ENCODE measurements at places on chromosomes 2 and 18.

- no peak for DNase-seq
Observed at GRCh38 chr2:30287857-30288513, 56.7 kb downstream of the LBH start.

GRCh38 chr2:4674007-4674406 lies 970.6 kb downstream of the DCDC2C start:
- DNase-seq, result no peak

DNA sequence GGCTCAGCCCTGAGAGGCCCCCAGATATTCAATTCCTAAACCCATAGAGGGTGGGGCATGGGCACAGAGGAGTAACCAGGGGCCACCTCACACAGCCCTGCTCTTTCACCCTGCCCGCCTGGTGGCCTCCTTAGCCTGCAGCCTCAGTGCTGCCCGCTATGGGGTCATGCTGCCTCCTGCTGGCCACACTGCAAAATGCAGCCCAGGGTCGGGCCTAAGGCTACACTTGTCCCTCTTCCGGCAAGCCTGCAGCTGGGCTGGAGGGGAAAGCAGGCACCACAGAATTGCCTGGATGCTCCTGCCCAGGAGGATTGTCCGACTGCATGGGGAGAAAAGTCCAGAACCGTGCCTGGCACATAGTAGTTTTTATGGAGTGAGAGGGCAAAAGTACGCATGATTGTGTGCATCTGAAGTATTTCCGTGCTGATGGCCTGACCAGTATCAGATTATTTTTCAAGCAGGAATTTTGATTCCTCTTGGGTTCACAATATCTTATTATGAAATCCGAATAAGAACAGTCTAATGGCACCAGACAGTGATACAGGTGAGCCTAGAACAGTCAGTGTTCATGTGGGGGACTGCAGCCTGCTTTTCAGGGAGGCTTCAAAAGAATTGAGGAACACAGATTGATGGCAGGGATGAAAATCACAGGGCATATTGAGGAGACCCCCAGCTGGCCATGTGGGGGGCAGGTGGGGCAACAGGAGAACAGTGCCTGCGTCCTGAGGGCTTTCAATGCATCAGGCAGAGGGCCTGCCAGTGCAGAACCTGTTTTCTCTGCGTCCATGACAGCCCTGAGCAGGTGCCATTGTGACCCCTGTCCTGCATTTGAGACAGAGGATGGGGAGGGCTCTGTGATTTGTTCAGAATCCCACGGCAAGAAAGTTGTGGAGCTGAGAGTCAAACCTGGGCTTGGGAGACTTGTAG lies 51.2 kb upstream of the ALPP start:
- DNase-seq, result peak; percentile 79

DNA sequence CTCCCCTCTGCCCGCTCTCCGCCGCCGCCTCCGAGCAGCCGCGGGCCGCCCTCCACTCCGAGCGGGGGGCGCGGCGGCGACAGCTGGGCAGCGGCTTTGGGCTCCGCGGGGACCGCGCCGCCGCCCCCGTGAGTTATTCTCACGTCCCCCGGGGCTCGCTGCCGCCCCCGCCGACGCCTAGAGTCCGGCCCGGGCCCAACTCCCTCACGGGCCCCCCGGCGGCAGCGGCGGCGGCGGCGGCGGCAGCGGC lies 645 bp downstream of the MIB1 start:
- no peak for DNase-seq

- DNase-seq, result no peak
Observed at GRCh38 chr2:145897151-145897550, 1377.2 kb upstream of the ZEB2 start.

- DNase-seq, result no peak
Observed at GRCh38 chr2:40471866-40472265, 20.0 kb upstream of the SLC8A1 start.

- no peak for DNase-seq
Observed at GRCh38 chr2:64825831-64826491, 163.2 kb upstream of the SLC1A4 start.

- no peak for DNase-seq
Observed at GRCh38 chr2:29731948-29732347, 189.4 kb downstream of the ALK start.

DNA sequence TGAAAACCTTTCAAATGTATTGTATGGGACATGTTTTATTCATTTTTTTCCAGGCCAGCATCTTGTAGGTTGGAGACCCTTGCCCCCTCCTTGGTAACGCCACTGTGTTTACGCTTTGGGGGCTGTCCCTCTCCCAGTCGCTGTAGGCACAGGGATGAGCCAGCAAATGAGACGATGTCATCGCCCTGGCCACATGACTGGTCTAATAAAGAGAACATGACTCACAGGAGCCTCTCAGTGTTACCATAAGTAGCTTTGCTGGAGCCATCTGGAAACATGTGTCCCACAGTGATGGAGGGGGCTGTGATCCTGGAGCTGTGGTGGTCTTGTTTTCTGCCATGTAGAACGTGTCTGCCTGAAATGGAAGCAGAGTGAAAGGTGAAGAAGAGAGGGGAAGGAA lies 78.9 kb downstream of the CD8B2 start:
- no peak for DNase-seq

DNA sequence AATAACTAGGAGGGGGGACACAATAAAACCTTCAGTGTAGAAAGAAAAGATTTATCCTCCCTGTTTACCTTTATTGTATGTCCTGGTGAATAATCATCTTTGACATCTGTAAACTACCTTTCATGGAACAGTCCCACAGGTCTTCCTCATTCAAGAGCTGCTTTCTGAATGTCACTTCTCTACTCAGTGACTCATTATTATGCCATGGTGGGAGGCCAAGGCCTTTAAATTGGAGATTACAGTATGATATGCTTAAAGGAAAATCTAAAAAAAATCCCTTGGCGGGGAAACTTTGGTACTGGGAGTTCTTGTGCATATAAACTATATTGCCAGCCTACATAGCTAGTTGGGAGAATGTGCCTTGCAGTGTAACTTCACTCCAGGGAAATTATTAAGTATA lies 713.0 kb downstream of the TDRD15 start:
- no peak for DNase-seq

GRCh38 chr2:74515981-74516633 lies 1.9 kb downstream of the TLX2 start:
- peak; percentile 74 for DNase-seq

DNA sequence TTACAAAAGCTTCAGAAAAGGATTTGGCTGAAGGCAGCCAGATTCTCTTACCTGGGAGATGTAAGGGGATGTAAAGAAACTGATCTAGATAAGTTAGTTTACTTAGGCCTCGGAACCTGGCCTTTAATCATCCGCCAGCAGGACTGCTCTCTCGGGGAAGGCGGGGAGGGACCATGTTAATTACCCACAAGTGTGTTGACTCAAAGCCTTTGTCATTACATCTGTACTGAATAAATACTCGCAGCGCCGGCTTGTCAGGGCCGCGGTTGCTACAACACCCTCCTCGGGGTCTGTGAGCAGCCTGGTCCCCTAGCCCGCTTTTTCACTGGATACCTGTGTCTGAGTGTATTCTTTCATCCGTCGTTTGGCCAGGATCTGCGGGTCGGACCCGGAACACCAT lies 6.7 kb downstream of the CHMP3 start:
- no peak for DNase-seq

- DNase-seq, result peak; percentile 66
Observed at GRCh38 chr2:85353876-85354285, 447 bp downstream of the RETSAT start.

DNA sequence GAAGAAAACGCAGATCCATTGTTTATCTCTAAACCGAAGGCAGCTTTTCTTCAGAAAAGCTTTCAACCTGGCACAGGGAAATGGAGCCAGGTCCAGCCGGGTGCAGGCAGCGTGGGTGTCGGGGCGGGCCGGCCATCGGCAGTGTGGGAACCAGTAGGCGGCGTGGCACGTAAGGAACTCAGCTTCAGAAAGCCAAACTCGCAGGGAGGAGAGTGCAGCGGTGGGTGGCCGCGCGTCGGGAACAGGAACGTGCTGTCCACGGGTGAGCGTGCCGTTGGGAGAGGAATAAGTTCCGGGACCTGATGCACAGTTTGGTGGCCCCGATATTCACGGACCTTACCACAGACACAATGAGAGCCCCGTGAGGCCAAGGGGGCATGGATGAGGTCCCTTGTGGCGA lies 270.4 kb downstream of the TWIST2 start:
- no peak for DNase-seq

DNA sequence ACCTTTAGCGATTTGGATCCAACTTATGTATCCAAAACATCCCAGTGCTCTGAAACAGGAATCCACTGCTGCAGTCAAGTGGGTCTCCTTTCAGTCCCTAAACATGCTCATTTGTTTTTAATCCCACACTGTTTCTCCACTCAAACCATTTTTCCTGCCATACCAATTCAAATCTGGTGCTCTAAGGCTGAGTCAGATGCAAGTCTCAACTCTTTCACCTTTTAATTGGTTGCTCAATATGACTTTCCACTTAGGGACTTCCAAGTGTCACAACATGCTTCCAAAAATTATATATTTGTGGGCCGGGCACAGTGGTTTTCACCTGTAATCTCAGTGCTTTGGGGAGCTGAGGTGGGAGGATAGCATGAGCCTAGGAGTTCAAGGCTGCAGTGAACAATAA lies 113.4 kb upstream of the TANK start:
- DNase-seq, result no peak

DNA sequence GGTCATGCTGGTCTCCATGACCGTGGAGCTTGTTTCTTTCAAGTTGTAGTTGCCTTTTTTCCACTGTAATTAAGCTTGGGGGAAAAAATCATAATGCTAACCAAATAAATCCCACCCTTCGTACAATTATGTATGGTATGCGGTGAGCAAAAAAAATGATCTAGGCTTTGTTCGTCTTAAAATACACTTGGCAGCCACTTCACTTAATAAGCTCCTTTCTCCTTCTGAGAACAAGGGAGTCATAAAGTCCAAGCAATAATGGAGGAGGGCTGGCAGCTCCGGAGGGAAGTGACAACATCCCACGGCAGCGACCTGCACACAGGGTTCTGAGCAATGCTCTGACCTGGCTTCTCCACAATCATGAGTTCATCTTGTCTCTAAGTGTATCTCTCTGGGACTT lies 91.2 kb upstream of the KLHL29 start:
- DNase-seq, result no peak

- DNase-seq, result no peak
Observed at GRCh38 chr2:58140508-58141072, 94.0 kb downstream of the VRK2 start.

- no peak for DNase-seq
Observed at GRCh38 chr2:200146501-200146900, 160.0 kb upstream of the SPATS2L start.

GRCh38 chr18:73626859-73627258 lies 520.8 kb downstream of the FBXO15 start:
- DNase-seq, result no peak

DNA sequence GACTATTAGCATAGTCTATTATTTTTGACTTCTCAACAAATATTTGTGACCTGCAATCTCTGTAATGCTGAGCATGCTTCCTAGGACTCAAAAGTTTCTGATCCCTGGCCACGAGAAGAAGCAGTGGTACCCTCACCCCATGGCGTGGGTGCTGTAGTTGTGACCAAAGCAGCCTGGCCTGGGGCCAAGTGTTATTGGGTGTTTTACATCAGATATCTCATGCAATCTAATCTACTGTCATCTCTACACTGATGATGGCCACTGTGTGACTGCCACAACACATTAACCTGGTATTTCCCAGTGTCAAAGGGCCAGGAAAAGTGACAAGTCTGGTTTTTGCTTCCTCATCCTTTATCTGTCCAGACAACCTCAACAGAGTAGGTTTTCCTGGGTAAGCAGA lies 80.8 kb upstream of the WIPF1 start:
- DNase-seq, result no peak

DNA sequence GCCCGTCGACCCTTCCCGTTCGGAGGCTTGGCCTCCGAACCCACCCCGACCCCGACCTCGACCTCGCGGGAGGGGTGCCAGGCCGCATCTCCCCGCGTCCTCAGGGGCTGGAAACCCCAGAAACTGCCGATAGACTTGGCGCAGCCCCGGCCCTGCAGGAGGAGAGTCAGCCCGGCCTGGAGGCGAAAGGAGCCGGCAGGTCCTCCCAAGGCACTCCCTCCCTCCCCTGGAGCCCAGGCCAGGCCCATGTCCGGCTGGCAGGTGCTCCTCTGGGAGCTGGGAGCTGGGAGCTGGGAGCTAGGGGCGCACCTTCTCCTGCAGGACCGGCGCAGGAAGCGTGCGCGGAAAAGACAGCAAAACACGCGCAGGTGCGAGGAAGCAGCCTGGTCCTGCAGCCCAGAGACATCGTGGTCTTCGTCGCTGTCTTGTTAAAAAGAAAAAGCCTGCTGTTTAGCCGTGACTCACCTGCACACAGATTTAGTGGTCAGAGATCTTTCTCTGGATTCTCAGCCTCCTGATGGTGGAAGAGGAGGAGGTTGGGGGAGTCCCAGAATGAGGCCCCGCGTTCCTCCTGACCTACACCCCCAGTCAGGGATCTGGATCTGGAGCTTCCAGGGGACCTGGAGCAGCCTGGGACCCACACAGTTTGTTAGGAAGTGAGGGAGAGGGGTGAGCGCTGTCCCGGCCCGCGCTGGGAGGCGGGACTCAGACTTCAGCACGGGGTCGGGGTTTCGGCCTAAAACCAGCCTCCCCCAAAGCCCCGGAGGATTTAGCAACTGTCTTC lies 660 bp upstream of the MBP start:
- peak; percentile 69 for DNase-seq

DNA sequence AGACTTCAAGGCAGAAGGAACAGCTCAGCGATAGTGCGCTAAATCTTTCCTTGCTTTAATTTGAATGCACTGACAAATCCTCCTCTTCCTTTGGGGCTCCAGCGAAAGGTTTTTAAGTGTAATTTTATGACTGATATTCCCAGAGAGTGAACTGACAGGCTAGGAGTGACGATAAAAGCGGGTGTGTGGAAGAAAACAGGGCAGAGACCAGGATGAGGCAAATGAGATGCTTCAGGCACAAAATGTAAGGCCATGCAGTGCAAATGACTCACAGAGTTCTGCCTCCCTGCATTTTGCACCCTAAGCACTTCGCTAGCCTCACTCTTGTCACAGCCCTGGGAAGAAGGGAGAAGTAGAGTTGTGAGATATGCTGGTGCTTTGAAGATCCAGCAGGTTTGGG lies 14.7 kb downstream of the KLHL23 start:
- DNase-seq, result no peak

GRCh38 chr18:634551-635045 lies 22.9 kb upstream of the TYMS start:
- DNase-seq, result no peak

DNA sequence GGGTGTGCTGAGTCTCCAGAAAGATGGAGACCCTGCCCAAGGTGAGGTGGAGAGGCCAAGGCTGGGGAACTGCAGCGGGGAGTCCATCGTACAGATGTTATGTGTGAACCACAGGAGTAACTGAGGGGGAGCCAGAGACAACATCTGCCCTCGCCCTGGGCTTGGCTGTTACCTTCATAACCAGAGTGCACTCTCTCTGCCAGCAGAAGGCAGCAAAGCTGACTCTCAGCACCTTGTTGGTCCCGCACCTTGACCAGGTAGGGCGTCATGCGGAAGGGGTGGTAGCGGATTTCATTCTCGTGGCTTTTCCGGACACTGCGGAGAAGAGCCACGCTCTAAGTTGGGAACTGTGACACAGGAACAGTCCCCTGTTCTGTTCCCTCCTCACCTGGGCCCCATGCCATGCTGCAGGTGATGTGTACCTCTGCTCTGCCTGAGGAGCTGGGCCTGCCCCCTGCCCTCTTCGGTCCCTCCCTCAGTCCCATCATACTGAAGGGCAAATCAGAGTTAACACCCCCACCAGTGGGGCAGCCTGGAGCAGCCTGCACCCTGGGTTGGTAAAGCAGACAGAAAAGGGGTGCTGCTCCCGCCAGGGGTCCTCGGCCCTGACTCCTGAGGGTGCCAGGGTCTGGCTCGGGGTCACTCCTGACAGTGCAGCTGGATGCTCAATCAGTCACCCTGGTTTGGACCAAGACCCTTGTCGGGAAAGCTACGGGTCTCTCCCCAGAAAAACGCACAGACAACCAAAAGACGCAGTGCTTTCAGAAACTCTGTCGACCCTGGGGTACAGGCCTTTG lies 20.3 kb downstream of the PER2 start:
- DNase-seq, result peak; percentile 36
